ENCODE measurements at places on chromosomes 16 and 17.
A peak's percentile ranks its signal among the peaks of the same experiment; 100 is the strongest.

DNA sequence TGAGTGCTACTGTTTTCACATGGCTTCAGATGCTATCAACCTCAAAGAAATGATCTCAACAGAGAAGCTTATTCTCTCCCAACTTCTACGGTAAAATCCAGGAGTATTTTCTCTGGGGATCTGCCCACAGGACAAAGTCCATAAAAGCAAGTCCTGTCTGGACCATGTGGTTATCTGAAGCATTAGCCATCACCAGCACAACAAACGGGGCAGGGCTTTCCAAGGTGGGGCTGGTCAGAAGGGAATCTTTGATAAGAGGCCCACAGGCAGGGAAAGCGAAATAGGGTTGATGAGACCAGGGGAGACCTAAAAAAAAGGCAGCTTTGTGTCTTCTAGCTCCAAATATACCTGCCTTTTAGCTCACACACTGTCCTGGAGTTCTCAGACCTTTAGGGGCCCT is 38.7 kb upstream of the CACNG3 start:
- no peak for DNase-seq

DNA sequence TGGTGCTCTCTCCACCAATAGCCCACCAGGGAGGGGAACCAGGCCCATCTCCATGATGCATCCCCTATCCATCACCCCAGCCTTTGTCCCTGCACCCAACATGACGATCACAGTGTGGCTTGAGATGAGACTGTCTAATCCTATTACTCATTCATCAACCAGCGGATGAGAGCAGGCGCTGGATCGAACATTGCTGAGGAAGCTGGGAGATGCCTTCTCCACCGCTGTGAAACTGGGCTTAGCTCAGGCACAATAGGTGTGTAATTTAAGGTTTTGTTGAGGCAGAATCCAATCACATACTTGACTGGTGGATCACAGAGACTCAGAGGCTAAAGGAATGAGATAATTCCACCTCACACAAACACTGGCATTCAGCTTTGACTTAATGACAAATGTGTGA is 64.6 kb upstream of the IRX3 start:
- no peak for DNase-seq

GRCh38 chr16:1331712-1332617 is 1.5 kb upstream of the BAIAP3 start:
- peak; percentile 99 for DNase-seq

GRCh38 chr17:82883419-82884031 is 43.7 kb upstream of the ZNF750 start:
- no peak for DNase-seq

- no peak for DNase-seq
These were observed 10.6 kb upstream of the TMIGD1 start for GRCh38 chr17:30344283-30345088.

GRCh38 chr17:12089809-12090384 is 69.2 kb downstream of the MAP2K4 start:
- DNase-seq, result no peak

GRCh38 chr17:74872313-74873036 is at the start of gene FDXR:
FDXR (minus strand) TSS chr17:74872994; CDS start chr17:74872944, 50 bp downstream.
- no peak for DNase-seq

GRCh38 chr16:56898847-56899246 is 33.1 kb upstream of the HERPUD1 start:
- no peak for DNase-seq

DNA sequence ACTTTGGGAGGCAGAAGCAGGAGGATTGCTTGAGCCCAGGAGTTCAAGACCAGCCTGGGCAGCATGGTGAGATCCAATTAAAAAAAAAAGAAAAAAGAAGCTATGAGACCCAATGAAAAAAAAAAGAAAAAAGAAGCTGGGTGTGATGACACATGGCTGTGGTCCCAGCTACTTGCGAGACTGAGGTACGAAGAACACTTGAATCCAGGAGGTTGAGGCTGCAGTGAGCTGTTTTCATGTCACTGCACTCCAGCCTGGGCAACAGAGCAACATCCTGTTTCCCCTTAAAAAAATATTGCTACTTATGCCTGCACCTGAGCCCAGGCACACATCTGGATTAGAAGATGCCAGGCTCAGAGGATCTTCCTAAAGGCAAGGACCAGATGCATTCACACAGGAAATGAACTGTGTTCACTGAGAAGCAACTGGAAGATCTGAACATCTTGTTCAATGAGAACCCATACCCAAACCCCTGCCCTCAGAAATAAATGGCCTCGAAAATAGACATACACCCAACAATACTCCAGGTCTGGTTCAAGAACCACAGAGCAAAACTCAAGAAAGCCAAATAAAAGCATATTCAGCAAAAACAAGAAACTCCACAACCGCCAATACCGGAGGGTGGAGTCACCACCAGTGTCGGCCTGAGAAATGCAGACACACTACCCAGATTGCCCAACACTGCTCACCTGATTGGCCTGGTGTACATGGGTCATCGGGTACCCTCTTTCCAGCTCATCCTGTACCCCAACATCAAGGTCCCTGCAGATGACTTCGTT is 4.4 kb downstream of the RNF135 start:
- DNase-seq, result no peak

DNA sequence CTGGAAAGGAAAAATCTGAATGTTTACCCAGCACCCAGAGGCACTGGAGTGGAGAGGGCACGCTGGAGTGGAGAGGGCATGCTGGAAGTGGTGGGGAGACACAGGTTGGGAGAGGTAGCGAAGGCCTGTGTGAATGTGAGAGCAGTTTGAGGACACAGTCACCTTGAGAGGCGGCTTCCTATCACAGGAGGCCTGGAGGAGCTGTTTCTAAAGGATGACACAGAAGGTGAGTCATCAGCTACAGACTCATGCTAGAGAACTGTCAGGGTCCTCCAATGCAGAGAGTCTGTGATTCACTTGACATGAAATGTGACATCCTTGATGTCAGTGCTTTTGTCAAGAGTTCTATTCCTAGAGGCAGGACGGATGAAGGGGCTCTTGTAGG is 13.8 kb downstream of the CTRL start:
- no peak for DNase-seq

- peak; percentile 96 for DNase-seq
These were observed 218.5 kb upstream of the CIBAR2 start for GRCh38 chr16:85330694-85331188.

- DNase-seq, result no peak
These were observed 46.1 kb downstream of the ZNRF1 start for GRCh38 chr16:75044800-75045361.

GRCh38 chr16:72203401-72203800 is 31.4 kb upstream of the PMFBP1 start:
- DNase-seq, result no peak

DNA sequence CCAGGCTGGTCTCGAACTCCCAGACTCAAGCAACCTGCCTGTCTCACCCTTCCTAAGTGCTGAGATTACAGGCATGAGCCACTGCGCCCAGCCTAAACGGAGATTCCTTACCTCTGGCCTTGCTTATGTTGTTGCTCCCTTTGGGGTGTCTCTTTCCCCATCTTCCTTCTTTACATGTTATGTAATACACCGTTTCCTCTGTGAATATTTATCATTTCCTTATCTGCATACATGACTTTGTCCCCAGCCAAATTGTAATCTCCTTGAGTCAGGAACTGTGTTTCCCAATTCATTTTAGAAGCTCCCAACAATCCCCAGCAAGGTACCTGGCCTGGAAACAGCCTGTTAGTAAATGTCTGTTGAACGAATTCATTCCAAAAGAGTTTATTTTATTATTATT is 15.7 kb downstream of the COPZ2 start:
- DNase-seq, result no peak
